ENCODE measurements at places on chromosomes 11 and 22.

GRCh38 chr11:1516273-1517067 is 29.9 kb upstream of the MOB2 start:
- DNase-seq, result no peak

GRCh38 chr22:24265734-24266133 is 4.9 kb upstream of the SPECC1L start:
- no peak for DNase-seq

- DNase-seq, result no peak
These were observed 7.0 kb downstream of the ASRGL1 start for GRCh38 chr11:62344210-62344609.

GRCh38 chr11:22624742-22625447 is 728 bp downstream of the FANCF start:
- peak; percentile 43 for DNase-seq

- no peak for DNase-seq
These were observed 251.6 kb downstream of the ETS1 start for GRCh38 chr11:128335729-128336128.

DNA sequence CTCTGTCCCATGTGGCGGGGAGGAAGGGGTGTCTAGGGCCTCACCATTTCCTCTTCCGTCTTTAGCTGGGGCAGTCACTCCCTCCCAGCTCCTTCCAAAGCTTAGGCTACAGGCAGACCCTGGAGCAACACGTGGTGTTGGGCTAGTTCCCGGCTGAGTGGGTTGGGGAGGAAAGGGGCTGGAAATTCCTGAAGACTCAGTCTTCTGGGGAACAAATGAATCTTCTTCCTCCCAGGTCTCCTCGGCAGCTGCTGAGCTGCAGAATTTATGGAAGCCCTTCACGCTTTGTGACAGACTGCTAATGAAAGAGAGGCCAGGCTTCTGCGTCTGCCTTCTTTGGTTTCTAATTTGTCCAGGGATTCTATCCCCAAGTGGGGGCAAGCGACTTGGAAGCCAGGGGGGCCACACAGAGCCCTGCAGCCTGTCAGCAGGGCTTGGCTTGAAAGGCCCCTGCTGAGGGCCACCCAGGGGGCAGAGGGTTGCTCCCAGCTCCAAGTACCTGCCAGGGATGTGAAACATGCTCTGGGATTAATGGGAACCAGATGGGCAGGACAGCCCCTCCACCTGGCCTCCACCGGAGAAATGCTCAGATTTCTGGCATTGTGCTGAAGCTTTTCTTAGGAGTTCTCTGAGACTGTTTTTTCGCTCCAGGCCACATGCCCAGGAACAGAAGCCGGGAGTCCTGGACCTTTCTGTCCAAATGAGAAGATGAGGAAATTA is 123.1 kb downstream of the PKNOX2 start:
- DNase-seq, result no peak

DNA sequence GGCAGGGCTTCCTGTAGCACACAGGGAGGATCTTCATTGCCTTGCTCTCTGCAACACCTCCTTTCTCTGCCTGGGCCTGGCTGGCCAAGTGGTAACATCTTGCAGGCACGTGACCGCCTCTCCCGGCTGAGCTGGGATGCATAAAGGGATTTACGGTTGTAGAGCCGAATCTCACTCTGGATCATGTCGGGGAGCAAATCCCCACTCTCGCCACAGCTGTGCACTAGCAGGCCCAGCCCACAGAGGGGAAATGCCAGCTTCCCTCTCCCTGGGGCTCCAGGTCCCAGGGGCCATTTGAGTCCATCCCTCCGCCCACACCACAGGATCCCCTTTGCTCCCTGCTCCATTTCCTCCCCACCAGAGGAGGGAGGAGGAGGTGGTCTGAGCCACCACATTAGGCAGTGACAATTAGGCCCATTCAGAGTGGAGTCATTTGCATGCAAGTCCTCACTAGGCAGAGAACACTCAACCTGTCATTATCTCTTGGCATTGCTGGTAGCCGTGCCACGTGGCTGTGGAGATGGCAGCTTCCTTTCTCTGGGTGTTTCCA is 196.7 kb downstream of the DSCAML1 start:
- no peak for DNase-seq

DNA sequence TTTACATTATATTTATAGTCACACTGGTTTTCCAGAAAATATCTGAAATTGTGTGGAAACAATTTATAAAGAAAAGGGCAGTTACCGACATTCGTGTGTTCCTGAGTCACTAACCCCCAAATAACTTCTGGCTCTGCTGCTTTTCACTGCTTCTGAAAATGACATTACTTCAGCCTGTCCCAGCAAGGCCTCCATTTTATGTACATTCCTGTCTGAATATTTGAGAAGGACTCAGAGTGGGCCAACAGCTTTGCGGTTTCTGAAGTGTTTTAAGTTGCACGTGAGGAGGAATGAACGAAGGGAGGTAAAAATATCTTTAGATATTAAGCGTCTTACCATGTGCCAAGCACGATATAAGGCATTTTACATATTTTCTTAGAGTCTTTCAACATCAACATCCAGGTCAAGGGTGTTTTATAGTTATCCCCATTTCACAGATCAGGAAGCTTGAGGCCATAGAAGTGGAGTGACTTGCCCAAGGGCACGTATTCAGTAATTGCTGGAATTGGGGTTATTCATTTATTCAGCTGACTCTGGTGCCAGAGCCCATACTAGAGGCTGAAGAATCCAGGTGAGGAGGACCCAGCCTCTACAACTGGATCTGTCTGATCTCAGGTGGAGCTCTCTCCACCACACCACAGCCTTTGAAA is 30.8 kb upstream of the WNT11 start:
- DNase-seq, result no peak

DNA sequence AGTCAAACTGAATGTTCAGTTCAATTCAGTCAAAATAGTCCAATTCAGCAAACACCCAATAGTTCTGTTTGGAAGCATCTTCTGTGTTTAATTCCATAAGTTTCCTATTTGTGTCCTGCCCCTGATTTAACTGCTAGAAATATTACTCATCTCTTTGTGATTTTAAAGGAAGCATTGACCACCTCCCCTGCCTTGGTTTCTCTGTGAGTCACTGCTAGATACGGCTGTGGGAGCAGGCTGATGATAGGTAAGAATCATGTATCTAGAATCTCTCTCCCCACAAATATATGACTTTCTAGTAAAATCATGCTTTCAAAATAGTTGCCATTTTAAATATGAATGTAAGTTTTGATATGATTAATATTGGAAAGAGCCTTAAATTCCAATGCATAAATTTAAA is 888.5 kb downstream of the NTM start:
- DNase-seq, result no peak

DNA sequence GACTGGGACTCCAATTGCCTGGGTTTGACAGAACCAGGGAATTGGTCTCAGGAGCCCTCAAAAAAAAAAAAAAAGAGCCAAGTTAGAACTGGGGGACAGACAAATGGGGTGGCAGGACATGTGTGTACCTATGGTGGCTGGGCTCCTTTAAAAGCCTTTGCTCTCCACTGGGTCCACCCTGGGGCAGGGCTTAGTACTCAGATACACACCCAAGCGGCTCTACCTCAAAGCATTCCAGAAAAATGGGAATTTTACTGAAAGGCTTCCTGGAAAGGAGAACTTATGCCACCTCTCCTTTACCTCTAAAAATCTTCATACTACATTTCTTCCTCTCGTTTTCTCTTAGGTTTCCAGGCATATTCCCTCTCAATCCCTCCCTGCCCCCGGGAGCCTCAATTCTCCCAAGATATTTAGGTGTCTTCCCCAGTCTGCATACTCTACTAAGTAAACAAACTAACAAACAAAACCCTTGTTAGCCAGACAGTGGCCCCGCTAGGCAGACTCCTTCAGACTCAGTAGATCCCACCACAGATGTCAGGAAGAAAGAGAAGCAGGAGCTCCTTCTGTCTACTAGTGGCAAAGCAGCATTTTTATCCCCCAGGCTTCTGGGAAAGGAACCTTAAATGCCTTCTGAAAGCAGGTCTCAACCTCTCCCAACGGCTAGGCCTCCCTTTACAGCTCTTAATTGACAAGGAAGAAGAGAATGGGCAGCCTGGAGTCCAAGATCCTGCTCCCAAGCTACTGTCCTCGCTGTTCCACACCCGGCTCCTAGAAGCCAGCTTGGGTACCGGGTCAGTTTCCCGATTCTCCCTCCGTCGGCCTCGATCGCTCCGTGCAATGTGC is 653 bp downstream of the PCSK7 start:
- no peak for DNase-seq

- DNase-seq, result no peak
These were observed 83.7 kb downstream of the EXT2 start for GRCh38 chr11:44179173-44179572.

DNA sequence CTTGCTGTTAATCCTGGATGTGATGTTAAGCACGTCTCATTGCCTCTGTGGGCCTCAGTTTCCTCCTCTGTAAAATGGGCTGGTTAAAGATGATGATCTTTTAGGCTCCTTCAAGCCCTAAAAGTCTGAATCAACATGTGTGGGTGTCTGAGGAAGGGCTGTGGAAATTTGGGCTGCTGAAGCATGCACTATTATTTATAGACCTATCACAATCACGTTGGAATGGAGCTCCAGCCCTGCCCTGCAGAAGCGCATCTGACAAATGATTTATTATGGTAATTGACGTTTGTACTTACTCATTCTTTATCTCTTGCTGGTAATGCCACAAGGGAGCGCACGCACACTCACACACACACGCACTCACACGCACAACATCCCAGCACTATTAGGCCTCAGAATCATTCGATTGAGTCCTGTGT is 20.4 kb downstream of the P2RX3 start:
- no peak for DNase-seq
